Fibroblast of skin of scalp (primary cell): ENCODE measurements at places on chromosomes 7 and 10.

GRCh38 chr10:93221171-93221496 lies 147.4 kb downstream of the CYP26A1 start:
- no peak for DNase-seq

- no peak for DNase-seq
Observed at GRCh38 chr10:116083226-116083762, 189.7 kb downstream of the GFRA1 start.

- no peak for DNase-seq
Observed at GRCh38 chr10:113422371-113422770, 130.5 kb upstream of the HABP2 start.

GRCh38 chr7:28500138-28500537 lies 87.8 kb downstream of the CREB5 start:
- DNase-seq = no peak

DNA sequence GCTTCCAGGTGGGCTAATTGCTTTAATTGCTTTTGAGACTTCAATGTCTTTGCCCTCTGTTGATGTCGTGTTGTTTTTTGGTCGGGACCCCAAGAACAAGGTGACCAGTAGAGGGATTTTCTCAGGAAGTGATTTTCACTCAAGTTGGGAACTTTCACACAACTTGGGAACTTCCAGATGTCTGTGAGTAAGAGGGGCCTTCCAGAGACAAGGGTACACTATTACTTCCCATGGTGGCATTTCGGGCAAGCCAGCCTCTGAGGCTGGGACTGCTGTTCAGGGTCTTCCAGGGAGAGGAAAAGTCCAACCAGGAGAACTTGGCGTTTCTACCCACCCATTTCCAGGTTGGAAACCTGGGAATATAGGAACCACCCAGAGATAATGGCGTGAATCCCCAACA lies 170.0 kb upstream of the CDCA7L start:
- no peak for DNase-seq

DNA sequence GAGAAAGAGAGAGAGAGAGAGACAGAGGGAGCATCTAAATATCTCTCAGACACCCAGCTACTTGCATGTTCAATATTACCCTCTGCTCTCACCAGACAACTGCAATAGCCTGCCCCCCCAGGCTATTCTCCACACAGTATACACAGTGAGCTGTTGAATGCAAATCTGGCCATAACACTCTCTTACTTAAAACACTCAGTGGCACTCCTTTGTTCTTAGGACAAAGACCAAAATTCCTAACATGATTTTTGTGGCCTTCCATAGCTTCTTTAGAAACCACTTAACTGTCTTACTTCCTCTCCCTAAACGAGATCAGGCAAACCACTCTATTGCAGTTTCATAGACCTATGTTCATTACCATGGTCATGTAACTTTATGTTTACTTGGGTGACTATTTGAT lies 903.6 kb upstream of the AUTS2 start:
- peak; percentile 80 for DNase-seq

DNA sequence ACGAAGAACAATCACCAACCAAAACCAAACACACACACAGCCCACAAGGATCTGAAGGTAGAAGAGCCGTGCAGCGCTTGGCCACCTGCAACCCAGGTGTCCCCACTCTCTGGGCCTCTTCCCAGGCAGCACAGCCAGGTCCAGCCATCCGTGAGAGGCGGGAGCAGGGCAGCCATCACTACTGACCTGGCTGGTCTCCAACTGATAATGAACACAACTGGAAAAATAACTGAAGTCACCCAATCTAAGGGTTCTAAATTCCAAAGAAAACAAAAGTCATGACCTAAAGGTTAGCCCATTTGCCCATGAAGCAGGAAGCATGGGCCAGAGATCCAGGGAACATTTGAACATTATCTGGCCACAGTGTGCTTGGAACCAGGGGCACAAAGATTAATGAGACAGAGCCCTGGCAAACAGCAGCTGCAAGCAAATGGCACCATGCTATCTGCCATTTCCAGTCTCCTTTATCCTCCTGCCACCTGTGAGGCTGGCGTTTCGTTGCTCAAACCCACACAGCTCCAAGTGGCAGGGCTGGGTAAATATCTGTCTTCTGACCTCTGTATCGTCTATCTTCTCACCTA lies 207.9 kb downstream of the TNS3 start:
- no peak for DNase-seq

DNA sequence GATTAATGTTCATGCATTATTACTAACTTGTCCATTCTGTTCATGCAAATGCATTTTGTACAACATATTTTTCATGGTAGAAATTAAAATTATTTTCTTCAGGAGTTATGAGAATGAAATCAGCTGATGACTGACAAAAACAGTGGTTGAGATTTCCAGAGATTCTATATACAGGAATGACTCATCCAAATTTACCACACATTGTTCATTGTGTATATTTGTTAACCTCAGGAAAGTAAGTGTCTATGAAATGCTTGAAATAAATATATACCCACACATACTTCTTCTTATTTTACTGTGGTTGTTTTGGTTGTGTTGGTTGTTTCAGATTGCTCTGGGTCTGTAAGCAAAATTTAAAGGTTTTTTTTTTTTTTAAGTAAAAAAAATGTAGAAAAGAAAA lies 108.1 kb upstream of the SP8 start:
- DNase-seq = no peak

DNA sequence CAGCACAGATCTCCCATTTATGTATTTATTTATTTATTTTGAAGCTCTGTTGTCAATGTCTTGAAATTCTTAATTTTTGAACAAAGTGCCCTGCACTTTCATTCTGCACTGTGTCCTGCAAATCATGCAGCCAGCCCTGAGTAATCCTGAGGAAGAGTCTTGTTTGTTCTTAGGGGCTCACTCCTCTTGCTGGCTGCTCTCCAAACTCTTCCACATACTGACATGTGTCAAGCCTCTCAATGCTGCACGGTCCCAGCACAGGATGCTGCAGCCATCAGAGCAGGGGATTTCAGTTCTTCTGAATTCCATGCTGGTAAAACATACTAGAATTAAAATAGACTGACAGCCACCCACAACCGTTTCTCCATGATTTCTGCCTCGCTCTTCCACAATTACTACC lies 207.2 kb downstream of the PARD3 start:
- DNase-seq = peak; percentile 21

GRCh38 chr10:126224967-126225671 lies 163.2 kb downstream of the ADAM12 start:
- DNase-seq = no peak

DNA sequence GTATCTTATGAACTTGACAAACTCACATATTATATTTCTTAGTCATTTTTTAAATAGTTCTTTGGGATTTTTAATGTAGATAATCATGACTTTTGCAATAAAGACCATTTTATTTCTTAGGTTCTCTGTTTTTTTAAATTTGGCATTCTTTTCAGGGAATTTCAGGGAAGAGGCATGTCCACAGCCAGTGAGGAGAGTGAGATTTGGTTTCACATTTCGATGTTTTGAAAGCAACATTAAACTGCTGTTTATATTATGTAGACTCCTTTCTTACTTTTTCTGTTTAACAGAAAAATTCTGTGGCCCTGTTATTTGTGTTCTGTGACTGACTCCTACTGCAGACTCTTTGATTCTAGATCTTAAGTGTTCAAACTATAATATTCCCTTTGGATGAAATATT lies 153.7 kb downstream of the FAM107B start:
- no peak for DNase-seq

DNA sequence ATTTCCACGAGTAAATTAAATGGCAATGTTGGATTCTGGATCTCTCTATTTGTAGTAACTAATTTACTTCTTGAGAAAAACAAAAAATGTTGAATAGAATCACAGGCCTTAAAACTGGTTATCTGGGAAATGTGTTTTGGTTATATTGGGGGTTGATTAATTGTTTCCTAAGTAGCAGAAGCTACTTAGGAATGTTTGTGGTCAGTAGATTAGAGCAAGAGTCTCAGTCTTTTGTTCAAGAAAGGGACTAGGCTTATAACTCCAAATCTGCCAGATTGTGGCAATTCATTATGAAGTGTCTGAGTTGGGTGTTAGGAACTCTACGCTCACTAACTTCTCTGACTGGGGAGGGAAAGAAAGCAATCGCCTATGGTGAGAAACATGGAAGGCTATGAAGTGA lies 244.3 kb upstream of the PHYHIPL start:
- peak; percentile 31 for DNase-seq

DNA sequence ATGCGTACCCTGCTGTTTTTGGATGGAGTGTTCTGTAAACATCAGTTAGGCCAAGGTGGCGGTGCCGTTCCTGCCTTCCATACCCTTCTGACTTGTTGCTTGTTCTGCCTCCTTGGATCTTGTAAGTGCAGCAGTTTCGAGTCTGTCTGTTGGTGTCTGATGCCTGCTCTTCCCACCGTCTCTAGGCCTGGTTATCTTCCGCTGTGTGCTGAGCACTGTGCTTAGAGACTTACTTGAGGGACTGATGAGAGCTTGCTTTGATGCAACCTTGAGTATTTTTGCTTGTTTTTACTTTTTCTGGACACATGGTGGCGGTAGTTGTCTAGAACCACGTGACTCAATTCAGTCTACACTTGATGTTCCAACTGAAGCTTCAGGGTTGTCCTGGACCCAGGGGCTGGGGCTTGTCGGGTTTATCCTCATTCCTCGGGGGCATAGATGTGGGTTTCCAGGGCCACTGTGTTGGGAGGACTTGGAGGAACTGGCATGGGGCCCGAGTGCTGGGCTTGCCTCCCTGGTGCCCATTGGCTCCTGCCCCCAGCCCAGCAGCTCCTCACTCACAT lies 14.4 kb upstream of the SPRN start:
- DNase-seq = no peak

- DNase-seq = no peak
Observed at GRCh38 chr7:149266451-149266850, 4.5 kb downstream of the ZNF783 start.

GRCh38 chr10:71708301-71708703 lies 11.3 kb downstream of the C10orf105 start:
- DNase-seq = peak; percentile 15

GRCh38 chr7:128710481-128710880 lies 28.7 kb upstream of the CALU start:
- DNase-seq = no peak

DNA sequence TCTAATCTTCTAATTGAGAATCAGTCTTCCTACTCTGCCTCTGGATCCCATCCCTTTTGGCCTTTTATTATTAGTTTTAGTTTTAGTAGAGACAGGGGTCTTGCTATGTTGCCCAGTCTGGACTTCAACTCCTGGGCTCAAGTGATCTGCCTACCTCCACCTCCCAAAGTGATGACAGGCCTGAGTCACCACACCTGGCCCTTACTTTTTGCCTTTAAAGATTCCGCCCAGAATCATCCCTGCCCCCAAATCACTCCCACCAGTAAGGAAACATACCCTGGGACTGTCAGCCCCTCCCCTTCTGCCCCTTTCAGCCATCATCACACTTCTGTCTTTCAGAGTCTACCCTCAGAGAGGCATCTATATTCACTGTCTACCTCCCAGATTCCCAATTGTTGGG lies 18.7 kb downstream of the KPNA7 start:
- DNase-seq = no peak

DNA sequence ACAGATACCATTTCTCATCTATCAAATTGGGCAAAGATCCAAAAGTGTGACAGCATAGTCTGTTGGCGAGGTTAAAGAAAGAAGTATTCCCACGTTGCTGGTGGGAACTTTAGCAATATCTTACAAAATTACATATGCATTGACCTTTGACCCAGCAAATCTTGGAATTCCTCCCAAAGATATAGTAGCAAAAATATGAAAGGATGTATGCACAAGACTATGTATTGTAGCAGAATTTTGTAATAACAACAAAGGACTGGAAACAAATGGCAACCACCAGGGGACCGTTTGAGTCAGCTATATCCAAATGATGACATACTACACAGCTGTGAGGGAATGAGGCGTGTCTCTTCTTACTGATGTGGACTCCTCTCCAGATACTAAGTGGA lies 50.2 kb downstream of the KCNH2 start:
- peak; percentile 32 for DNase-seq

GRCh38 chr10:60140651-60141632 lies 234.6 kb upstream of the CCDC6 start:
- DNase-seq = no peak

DNA sequence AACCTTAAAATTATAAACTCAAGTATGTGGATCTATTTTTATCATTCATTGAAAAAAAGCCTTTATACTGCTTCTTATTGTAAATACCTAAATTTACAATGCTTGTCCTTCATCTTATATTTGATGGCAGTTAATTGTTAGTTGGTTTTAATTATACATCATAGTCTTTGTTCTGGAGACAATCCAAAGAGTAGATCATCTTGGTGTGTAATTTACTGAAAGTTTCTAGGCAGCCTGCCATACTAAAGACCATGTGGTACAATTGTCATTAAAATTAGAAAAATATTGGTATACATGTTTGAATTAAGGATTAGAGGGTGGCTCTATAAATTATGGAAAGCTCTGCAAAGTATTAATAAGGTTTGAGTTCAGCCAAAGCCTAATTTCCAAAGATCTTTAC lies 231.4 kb downstream of the KCND2 start:
- no peak for DNase-seq

DNA sequence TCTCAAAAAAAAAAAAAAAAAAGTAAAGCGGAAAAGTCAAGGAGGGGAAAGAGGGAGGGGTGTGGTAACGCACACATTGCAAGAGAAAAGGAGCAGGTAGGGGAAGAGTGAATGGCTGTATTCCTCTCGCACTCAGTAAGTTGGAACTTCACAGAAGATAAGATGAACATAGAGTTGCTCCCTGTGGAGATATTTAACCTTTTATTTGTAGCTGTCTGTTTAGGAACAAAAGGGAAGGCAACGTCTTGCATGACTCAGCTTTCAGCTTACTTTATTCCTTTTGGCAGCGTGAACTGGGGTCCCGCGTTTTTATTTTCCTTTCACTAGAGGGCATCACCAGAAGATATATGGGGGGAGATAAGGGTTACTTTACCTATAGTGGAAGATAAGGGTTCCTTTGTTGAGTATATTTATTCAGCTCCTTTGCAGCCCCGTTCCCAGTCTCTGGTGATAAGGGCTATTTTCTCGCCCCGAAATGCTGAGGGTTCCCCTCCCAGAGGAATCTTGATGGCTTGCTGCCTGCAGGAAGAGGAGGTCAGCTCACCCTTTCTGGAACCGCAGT lies 78.5 kb downstream of the APBB1IP start:
- no peak for DNase-seq

- DNase-seq = no peak
Observed at GRCh38 chr10:15943426-15943825, 83.1 kb upstream of the MINDY3 start.

- DNase-seq = no peak
Observed at GRCh38 chr10:128855618-128856428, 611.2 kb upstream of the MGMT start.

DNA sequence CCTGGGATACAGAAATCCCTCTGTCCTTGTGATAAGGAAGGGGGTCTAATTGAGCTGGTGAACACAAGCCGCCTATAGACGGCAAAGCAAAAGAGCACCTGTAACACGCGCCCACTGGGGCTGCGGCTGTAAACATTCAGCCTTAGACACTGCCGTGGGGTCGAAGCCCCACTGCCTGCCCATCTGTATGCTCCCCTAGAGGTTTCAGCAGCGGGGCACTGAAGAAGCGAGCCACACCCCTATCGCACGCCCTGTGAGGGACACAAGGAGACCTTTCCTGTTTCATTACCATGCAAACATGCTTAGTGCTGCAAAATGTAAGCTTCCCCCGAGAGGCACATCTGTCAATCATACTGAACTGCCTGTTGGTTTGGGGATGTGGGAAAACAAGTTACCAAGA lies 82.1 kb downstream of the NRP1 start:
- DNase-seq = no peak
